ENCODE measurements at places on chromosomes 12 and 14.
A peak's percentile ranks its signal among the peaks of the same experiment; 100 is the strongest.

DNA sequence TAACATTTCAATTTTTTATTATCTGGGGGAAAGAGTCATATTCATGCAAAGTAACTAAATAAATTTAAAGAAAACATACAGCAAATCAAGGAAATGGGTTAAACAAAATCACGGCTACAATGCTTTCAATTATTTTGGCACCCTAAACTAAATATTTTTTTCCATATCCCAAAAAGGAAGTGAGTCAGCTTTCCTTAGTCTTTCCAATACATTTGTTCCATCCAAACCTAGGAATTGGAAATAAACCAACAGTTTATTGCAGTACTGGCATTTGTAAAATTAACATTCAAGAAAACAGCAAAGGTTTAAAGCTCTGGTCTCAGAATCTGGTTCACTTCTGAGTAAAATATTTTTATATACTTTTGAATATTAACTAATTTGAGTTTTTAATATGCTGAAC is 89.2 kb downstream of the BCL2L14 start:
- no peak for DNase-seq

DNA sequence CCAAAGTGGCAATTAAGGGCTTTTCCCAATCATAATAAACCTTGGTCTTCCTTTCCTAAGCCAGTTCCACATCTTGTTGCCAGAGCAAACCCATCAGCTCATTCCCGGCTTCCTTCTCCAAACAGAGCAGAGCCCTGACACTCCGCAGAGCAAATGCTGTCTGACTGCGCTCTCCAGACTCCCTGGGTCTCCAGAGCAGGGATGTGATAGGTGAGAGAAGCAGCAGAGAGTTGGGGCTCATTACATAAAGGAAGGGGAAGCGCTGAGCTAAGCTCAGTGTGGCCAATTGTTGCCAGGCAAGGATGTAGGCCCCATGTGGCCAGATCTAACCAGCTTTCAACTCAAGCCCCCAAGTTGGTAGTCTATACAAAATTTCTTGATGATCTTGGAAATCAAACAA is 36.2 kb upstream of the PAX9 start:
- no peak for DNase-seq

GRCh38 chr12:81245458-81245857 is 167.6 kb downstream of the ACSS3 start:
- DNase-seq: no peak

DNA sequence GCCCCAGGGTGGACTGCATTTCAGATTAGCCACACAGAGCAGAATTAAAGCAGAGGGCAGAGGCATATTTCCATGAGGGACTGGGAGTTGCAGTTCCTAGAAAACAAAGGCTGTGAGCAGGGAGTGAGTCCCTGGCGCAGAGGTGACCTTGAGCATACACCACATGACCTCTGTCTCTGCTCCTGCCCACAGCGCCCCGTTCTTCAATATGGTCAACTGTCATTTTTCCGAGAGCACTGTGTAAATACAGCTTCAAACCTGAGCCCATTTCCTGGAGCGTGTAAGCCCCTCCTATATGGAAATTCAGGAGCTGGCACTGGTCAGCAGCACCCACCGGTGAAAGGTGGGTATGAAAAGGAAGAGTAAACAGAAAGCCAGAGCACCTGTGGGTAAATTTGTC is 192.2 kb upstream of the PELI2 start:
- no peak for DNase-seq

DNA sequence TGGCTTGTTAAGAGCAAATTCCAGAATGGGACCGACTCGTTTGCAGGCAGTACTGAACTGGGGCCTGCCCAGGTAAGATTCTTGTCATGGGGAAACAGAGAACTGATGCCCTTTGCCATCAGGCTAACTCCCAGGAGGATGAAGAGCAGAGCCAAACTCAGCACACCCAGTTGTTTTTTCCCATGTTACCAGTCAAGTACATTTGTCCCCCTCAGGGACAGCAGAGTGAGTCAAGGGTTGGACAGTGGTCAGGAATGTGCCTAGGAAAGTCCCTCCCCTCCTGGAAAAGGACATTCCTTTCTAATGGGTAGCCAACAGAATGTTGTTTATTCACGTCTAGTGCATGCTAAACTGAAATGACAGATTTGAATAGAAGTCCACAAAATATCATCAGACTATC is 1.6 kb downstream of the ART4 start:
- peak; percentile 45 for DNase-seq

GRCh38 chr12:8572507-8572906 is 31.8 kb upstream of the CLEC4E start:
- no peak for DNase-seq

GRCh38 chr14:57918791-57919190 is 52.9 kb upstream of the SLC35F4 start:
- DNase-seq: no peak

GRCh38 chr12:55743406-55744339 is 751 bp downstream of the GDF11 start:
- DNase-seq: peak; percentile 39

GRCh38 chr12:114916541-114916940 is 232.6 kb upstream of the TBX3 start:
- no peak for DNase-seq

DNA sequence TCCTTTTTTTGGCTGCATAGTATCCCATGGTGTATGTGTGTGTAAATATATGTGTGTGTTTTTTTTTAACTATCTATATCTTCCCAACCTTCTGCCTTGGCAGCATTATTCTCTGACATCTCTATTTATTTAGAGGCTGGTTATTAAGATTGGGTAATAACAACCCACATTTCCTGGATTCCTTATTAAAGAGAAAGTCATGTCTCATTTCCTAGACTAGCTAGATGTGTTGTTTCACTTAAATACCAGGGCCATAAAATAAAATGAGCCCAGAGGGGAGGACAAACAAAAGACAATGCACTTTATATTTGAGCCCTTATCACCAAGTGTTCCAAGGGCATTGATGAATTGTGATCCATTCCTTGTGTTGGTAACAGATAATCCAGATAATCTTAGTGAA is 169.1 kb downstream of the SLC5A8 start:
- no peak for DNase-seq
